ENCODE measurements at places on chromosomes 11 and 22.

DNA sequence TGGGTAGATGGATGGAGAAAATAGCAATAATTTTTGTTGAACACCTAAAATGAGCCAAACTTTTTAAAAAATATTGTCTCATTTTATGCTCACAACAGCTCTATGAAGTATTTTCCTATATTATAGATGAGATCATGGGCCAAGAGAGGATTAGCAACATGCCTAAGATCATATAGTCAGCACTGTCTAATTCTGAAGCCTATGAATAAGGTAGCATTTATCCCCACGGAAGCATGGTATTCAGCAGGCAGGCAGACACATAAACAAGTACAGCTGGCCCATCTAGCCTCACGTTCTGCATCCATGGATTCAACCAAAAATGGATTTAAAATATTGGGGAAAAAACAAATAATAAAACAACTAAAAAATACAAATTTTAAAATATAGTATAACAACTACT, 21.9 kb upstream of the RAB30 start:
- DNase-seq, result no peak

GRCh38 chr11:100939571-100939970, 190.0 kb downstream of the PGR start:
- no peak for DNase-seq

DNA sequence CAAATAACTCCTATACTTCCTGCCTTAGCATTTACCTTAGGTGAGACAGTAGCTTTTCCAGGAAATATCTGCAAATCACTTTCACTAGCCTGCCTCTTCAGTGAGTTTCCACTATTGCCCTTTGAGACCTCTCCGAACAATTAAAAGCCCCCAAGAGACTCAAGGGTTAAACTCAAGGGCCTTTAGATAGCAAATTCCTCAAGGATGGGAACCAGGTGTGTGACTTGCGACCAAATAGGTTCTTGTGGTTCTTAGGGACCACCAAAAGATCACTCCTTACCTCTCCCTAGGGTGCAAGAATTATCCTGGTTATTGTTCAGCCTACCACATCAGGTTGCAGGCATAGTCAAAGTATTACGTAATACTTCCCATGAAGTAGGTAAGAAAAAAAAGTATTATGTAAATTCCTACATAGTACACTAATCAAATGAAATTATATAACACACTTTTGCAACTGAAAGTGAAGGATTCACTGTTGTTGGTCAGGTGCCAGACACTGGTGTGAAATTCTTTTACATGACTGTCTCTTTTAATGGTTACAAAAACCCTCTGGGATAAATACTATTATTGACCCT, 1.4 kb upstream of the RDX start:
- DNase-seq, result no peak

DNA sequence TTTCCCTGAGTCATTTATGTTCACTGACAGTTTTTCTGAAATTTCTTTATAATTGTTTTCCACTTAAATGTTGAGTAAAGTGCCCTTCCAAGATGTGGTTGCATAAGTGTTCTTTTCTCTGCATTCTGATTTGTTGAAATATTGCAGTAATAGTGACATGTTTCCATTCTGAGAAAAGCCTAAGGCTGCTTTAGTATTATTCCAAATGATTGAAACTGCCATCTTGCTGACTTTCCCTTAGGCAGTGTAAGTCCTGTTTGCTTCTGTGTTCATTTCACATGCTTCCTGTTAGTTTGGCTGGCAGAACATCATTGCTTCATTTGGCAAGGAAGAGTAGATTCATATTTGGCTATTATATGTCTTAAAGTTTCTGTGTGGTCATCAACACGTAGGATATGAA, 146.5 kb downstream of the ELP4 start:
- no peak for DNase-seq

DNA sequence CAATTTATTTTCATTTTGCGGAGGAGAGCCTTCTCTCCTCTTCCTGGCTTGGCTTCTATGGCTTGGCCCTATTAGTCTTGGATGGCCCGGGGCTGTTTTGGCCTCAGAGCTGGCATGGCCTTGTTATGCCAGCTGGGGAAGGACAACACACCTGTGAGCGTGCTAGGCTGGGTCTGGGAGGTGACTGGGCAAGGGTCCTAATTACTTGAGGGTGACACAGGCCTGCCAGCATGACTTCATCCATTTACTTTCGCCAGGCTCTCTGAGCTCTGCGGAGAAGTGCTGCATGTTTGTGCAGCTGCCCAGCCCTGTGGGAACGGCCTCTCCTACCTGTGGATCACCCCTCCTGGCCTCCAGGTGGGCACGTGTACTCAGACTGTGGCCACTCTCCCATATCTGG, 153.6 kb downstream of the SNX19 start:
- DNase-seq, result no peak

GRCh38 chr11:12402025-12402424, 24.7 kb downstream of the PARVA start:
- DNase-seq, result no peak

DNA sequence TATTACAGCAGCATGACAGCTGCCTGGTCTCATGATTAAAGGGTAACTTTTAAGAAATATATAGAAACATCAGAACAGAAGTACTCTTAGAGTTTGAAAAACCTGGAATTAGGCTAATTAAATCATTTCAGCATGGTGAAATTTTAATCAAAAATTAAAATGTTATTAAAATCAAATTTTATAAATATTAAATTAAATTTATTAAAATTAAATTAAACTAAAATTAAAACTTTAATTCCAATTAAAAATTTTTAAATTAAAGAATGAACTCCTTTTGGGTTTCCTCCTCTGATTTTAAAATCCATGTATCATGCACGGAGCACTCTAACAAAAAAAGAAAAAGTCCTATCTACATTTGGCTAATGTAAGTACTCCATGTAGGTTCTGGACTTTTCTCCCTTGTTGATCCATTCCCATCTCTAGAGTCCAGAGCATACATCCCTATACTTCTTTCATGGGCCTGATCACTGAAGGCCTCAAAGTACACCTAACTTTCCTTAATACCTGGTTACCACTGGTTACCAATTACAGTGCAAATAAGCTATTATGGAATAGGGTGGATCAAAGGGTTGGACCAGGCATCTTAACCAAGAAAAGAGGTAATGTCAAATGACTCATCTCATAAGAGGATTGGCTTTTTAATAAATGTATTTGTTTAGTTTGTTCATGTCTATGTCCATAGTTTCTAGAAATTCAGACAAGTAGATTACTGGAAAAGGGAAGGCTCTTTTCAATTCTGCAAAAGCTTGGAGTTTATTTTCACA, 48.4 kb upstream of the MUC15 start:
- DNase-seq, result no peak

- DNase-seq, result no peak
Observed at GRCh38 chr22:27170491-27170890, 513.1 kb downstream of the MIAT start.

GRCh38 chr11:14334893-14335292, 24.1 kb downstream of the RRAS2 start:
- DNase-seq, result no peak

DNA sequence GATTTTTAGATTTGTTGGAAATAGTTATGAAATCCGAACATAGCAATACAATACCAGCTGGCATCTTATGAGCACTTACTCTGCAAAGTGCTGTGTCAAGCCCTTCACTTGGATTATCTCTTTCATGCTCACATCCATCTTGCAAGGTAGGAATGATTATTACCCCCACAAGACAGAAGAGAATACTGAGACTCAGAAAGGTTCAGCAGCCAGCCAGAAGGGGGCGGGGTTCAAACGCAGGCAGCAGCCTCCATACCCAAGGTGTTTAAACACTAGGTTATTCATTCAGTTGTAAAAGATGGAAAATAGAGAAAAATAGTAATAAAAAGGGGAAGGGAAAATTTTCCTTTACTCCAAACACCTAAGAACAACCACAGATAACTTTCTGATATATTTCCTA, 158.5 kb downstream of the CCDC34 start:
- DNase-seq, result no peak

DNA sequence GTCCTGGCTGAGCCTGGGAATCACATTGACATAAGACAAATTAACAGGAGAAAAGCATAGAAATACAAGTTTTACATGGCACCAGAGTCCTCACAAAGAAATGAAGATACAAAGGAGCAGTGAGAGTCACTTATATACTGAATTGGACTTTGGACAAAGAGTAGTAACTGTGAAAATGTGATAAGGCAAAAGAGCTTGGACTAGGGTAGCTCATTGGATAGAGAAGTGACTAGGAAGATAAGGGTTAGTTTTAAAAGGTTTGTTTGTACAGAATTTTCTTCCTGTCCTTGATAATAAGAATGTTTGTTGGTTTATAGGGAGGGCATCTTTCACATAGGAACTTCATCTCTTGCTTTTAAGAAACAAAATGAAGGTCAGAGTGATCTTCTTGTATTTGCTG, 17.9 kb upstream of the NUCB2 start:
- DNase-seq, result no peak

DNA sequence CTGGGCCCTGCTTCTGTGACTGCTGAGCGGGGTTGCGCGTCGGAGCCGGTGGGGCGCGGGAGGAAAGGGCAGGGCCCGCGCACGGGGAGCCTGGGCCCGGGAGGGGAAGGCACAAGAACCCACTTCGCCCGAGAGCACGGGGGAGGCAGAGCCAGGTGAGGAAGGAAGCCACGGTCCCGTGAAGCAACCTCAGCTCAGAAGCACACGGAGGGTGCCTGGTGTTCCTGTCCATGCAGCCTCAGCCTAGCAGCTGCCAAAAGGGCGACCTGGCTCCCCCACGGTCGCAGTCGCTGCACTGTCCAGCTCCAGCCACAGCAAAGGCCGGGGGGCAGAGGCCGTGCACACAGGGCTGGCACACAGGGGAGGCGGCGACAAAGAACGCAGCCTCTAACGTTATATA, 9.3 kb upstream of the CDC42BPG start:
- no peak for DNase-seq

GRCh38 chr11:116373104-116373944, 399.5 kb downstream of the BUD13 start:
- peak; percentile 53 for DNase-seq

DNA sequence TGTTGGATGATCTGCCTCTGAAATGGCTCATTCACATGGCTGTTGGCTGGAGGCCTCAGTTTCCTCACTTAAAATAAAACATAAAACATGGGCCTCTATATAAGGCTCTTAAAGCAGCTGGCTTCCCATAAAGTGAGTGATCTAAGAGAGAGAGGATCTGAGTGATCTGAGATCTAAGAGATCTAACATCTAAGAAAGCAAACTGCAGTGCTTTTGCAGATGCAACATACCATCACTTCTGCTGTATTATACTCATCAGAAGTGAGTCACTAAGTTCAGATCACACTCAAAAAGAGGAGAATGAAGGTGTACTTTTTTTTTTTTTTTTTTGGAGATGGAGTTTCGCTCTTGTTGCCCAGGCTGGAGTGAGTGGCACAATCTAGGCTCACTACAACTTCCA, 18.1 kb upstream of the HSPA8 start:
- DNase-seq, result no peak

- DNase-seq, result no peak
Observed at GRCh38 chr11:21561581-21561980, 631.3 kb upstream of the ANO5 start.

DNA sequence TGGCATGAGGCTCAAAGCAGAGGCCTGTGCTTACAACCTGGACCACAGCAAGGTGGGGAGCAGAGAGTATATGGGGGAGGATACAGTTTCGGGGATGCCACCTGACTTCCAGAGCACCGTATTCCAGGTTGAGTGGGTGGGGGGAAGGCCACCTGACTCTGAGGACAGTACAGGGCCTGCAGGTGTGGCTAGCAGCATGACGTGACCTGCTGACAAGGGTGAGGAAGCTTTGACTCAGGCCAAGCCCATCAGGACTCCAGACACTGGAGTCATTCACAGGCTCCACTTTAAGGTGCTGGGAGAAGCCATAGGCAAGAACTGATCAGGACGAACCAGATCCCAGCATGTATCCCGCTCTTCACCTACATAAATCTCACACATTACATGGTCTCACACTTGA, 34.6 kb upstream of the CRTAM start:
- DNase-seq, result no peak

GRCh38 chr11:125625225-125625629, 264 bp downstream of the CHEK1 start:
- DNase-seq, result peak; percentile 73

- no peak for DNase-seq
Observed at GRCh38 chr11:2256293-2256913, 14.0 kb downstream of the ASCL2 start.

DNA sequence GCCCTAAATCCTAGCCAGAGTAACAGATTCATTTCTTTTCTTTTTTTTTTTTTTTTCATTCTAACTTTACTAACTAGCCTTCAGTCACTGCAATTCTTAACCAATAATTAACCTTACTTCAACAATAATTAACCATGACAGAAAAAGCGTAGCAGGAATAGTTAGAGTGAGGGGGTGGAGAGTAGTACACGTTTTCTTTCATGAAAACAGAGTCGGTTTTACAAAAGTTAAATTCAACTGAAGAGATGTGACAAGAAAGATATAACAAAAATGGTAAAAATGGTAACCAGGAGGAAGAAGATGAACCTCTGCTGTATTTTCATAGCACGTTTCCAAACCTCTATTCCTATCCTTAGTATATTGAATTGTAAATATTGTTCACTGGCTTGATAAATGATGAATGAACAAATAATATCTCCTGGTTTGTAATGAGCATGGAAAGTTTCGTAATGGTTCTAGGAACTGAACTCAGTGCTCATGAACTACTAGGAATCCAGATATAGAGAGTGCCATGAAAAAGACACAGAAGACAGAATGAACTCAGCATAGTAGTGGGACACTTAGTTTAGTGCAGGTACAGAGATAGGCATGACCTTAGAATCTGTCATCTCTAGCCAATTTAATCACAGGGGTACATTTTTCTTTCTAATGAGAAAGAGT, 116.5 kb upstream of the ANO5 start:
- DNase-seq, result no peak

GRCh38 chr11:45679806-45680205, 14.4 kb upstream of the CHST1 start:
- no peak for DNase-seq

DNA sequence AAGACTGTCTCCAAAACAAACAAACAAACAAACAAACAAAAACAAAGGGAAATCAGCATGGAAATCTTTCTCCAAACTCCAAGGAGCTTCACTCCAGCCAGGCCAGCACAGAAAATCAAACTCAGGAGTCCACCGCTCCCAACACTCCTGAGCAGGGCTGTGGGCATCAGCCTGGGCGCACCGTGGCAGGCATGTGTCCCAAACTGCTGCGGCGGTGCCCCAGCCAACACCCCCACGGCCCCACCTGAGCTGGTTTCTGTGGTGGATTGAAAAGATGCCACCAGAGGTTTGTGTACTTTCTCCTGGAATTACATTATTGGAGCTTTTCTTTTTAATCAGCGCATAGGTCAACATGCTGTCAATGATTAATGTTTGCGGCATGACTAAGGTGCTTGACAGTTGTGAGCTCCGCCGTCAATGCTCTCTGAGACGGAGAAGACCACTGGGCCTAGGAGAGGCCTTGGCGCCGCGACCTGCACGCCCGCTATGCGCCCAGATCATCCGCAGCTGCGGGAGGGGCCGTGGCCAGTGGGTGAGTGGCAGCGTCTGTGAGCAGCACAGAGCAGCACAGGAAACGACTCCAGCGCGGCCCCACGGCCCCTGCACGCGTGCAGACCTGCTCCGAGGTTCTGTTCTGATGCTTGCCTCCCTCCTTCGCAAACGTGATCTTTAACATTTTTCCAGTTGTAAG, 18.1 kb downstream of the DRD4 start:
- DNase-seq, result no peak
